Omental fat pad (tissue), 4 donors: ENCODE measurements at places on chromosomes 1 and 21.

DNA sequence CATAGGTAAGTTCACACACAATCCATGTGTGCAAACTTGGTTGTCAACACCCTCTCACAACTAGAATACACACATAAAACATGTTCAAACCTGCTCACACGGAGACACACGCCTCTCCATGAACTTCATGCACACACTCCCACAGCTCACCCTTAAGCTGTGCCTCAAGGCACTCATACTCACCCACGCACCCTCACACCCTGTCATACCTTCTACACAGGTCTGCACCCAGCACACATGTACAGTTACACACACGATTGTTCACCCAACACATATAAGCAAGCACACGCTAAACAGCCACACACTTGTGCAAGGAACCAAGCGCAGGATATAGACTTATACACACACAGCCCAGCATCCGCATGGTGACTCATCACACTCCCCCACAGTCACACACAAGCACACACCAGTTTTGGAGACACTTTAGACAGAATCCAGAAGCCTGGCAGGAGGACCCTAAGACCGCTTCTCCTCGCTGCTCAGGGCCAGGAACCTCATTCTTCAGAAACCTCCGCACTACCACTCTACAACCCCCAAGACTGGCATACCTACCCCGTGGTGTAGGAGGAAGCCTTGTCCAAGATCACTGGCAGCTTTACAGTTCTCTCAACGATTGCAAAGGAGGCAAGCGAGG is 58.7 kb upstream of the ZC3H12A start:
- no peak for DNase-seq

DNA sequence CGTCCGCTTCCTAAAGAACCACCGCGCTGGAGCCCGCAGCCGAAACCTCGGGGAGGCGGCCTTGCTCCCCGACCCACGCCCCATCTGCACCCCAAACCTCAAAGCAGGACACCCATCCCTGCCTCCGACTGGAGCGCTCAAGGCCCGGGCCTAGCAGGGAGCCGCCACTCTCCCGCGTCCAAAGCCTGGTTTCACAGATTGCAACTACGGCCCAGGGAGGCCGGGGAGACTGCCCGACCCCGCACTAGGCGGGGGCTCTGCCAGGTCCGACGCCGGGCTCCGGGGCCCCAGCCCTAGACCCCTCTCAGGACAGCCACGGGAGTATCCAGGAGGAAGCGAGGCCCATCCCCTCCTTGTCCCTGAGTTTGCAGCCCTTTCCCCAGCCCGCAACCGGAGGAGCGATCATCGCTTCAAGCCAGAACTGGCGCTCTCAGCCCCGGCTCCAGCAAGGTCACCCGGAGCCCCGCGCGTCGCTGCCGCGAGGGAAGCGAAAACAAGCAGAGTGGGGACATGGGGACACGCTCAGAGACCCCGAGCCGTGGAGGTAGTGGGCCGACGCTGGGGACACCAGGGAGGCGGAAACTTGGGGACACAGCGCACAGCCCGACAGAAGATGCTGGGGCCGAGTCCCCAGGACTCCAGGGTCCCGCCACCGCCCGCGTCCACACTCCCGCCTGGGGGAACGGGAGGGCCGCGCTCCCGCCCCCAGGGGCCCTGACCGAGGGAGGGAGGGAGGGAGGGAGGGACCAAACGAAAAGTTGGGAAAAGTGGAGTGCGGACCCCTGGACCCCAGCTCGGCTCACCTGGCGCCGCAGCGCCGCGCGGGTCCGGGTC is 433 bp downstream of the TMEM200B start:
- no peak for DNase-seq

- DNase-seq, result no peak
Measured at GRCh38 chr1:225670806-225671733, 18.1 kb upstream of the ENAH start.

DNA sequence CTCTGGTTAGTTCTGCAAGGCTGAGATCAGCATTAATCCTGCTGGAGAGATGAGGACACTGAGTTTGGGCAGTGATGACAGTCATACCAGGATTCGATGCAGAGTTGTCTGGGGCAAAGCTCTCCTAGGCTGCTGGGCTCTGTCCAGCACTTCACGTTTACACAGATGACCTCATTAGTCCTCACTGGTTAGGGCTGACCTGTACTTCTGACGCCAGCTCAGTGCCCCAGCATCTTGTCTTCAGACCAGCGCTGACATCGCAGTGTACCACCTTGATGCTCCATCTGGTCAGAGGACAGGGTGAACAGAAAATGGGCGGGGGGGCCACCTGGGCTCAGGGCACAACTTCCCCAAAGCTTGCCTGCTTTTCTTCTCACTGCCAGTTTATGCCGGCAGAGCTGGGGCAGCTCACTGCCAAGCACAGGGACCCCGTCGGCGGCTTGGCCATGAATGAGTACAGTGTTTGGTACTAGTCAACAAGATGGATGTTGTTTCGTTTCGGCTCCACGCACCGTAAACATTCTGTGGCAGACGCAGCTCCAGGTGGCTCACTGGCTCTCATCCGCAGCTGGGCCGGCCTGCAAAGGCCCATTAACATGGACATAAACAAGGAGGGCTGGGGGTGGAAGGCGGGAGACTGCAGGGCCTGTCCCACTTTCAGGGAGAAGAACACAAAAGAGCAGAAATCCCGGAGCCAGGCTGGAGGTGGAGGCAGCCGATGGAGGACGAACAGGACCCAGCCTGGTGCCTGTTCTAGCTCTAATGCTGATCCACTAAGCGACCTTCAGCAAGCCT is 118.7 kb downstream of the GLIS1 start:
- DNase-seq, result no peak

DNA sequence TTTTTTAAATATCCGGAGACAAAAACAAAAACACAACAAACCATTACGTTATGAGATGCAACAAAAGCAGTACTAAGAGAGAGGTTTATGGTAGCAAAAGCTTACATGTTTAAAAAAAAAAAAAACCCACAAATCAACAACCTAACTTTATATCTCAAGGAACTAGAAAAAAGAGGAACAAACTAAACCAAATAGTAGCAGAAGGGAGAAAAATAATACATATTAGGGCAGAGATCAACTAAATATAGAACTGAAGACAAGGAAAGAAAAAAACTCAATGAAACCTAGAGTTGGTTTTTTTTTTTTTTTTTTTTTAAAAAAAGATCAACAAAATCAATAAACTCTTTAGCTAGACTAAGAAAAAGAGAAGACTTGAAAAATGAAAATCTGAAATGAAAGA is 34.9 kb downstream of the ZNF644 start:
- no peak for DNase-seq

DNA sequence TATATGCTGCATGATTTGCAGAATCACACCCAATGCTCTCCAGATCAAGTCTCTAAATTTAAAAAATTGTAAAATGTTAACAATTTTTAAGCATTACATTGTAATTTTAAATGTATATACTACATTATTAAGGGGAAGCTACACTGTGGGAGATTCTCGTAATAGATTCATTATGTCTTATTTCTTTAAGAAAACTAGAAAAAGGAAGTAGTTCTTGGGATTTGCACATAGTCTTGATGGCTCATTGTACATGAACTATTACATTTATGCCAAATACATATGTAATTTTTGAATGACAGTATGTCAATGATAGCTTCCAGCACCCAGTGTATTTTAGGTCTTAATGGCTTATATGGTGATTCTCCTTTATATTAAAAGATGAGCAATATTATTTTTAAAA is 250.3 kb downstream of the PTPRC start:
- DNase-seq, result no peak

- DNase-seq, result no peak
Measured at GRCh38 chr1:99565606-99566289, 80.2 kb upstream of the PALMD start.

GRCh38 chr1:177249231-177249630 is 78.5 kb downstream of the BRINP2 start:
- no peak for DNase-seq

GRCh38 chr1:204984499-204984898 is 58.5 kb upstream of the CNTN2 start:
- no peak for DNase-seq

DNA sequence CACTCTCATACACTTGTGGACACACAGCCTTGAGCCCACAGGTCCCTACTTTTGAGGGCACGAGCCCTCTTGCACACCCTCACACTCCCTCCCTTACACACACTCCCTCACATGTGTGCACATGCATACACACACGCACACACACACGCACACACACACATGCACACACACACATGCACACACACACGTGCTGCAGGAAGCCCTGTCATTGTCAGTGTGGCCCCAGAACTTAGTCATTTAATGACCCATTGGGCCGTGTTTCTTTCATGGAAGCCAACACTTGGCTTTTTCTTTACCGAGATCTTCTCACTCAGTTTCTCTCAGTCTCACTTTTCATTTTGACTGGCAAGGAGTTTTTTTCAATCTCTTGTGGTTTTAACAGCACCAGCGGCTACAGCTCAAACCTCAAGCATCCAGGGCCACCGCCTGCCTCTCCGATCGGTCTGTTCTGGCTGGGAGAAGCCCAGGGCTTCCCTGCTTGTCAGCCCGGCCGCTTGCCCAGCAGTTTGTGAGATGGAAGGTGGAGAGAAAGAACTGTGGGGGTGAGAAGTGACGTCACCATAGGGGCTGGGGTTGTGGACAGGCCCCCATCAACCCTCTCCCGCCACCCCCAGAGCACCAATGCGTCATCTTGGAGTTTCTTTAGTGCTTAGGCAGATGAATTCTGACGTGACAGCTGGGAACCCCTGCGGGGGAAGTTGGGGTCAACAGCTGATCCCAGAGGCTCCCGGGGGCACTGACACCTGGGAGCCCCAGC is 15.8 kb upstream of the TNFRSF8 start:
- DNase-seq, result no peak

DNA sequence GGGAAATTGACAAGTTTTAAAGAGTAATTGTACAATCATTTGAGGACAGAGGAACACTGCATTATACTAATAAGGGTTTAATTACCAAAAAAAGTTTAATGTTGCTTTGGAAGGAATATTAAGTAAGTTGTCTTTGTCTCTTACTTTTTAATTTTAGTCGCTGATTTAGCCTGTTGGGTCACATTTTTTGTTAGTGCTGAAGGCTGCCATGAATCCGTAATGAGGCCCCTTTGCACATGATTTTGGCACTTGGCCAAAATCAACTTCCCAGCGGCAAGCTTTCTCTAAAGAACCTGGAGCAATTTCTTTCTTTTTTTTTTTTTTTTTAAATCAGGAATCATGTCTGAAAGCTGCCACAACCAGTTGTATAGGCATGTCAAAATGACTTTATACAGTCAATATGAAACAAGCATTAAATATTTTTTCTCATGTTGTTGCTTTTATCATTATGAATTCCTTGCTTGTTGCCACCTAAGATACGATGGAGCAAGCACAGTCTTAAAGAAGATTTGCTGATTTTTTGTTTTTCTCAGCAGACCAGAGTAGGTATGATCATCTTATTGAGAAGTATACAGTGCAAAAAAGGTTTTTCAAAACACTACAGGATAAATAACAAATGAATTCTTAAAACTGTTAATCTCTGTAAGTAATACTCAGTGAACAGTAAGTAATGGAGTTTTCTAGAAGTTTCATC is 690.4 kb downstream of the USP25 start:
- no peak for DNase-seq

- no peak for DNase-seq
Measured at GRCh38 chr1:2975466-2976179, 45.6 kb upstream of the ACTRT2 start.

- no peak for DNase-seq
Measured at GRCh38 chr1:5744911-5745799, 247.1 kb downstream of the NPHP4 start.

- DNase-seq, result no peak
Measured at GRCh38 chr1:150066838-150067183, 765 bp upstream of the VPS45 start.

DNA sequence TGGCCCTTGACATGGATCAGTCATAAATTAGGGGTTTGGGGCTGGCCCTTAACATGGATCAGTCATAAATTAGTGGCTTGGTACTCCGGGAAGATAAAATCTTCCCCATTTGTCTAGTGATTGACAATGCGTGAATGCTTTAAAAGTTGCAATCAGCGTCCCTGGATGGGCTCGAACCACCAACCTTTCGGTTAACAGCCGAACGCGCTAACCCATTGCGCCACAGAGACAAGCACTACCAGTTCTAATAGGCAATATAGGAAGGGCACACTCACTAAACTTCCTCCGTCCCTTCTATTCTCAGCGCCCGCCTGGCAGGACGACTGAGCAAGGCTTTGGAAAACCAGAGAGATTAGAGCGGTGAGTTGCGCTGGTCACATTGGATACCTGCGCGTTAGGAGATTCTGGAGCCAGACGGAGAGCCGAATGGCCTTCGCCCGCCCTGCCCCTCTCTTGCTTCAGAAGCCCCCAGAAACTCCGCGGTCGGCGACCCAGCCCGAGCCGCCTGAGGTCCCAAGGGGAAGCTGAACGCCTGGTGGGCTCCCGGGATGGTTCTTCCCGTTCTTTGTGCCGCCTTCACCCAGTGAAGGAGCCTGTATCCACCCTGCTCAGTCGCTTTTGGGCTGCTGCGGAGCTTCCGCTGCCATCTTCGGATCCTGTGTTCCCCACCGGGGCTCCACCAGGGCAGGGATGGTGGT is 235.9 kb downstream of the FAM72C start:
- DNase-seq, result no peak

DNA sequence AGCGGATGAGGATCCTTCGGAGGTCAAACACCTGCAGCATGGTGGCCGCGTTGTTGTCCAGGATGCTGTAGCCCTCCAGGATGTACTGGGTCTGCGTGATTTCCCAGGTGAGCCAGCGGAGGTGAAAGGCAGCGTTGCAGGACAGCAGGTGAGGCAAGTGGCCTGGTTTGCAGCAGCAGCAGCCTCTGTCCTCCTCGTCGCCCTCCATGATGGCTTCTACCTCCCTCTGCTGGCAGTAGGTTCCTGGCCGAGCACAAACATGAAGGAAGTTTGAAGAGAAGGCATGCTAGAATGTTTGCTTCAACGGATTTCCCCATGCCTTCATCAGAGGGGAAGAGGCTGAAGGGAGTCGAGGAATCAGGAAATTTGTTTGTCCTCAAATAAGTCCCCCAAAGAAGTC is 74.7 kb downstream of the NTPCR start:
- no peak for DNase-seq

GRCh38 chr1:155086856-155087535 is 8.4 kb downstream of the EFNA3 start:
- DNase-seq, result no peak

DNA sequence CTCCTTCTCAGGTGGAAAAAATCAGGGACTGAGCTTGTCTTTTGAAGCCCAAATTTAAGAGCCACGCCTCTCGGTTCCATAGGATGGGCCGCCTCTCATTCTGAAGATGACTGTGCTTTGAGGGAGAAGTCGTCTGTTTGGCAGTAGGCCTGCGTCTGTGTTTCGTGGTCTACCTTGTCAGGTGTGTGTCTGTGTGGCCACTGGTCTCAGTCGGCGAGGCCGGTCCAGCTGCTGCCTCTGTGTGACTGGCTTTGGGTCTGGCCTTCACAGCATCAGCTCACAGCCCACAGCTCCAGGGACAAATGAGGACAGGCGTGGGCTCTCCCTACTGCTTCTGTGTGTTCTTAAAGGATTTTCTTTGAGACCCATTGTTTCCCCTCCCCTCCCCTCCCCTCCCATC is 50.3 kb downstream of the B3GALT5 start:
- DNase-seq, result no peak
